Right forelimb (tissue), 1 donor: ENCODE measurements at places on chromosomes 16 and 17.

- DNase-seq = no peak
These were observed 66.1 kb upstream of the SMURF2 start for GRCh38 chr17:64728041-64728695.

- no peak for DNase-seq
These were observed 11.1 kb downstream of the LDHD start for GRCh38 chr16:75105306-75106061.

DNA sequence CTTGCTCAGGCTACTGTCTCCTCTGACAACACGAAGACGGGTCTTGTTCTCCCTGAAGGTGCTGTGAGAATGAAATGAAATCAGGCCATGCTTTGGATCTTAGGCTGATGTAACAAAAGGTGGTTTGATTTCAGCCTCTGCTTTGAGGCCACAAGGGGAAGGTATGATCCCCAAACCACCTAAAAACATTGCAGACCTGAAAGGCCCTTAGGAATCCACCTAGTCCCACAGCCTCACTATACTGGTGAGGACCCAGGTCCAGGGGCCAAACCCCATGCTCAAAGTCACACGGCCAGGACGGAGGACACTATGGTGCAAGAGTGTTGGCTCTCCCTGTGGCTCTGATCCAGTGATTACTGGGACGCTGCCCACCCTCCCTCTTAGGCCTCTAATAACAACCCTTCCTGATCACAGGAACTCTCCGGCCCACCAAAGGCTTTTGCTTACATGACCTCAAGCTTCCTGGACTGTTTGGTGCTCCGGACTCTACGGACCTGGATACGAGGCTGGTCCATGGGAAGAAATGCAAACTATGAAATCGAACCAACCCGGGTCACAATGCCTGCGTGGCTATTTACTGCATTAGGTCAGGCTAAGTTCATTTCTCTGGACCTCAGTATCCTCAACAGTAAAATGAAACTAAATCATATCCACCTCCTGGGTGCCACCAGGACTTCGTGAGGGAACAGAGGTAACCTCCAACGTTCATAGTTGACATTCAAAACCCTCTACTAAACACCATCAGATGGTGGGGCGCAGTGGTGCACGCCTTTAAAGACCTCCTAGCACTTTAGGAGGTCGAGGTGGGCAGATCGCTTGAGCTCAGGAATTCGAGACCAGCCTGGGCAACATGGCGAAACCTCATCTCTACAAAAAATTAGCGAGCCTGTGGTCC lies 1.5 kb downstream of the TRIM25 start:
- DNase-seq = no peak

DNA sequence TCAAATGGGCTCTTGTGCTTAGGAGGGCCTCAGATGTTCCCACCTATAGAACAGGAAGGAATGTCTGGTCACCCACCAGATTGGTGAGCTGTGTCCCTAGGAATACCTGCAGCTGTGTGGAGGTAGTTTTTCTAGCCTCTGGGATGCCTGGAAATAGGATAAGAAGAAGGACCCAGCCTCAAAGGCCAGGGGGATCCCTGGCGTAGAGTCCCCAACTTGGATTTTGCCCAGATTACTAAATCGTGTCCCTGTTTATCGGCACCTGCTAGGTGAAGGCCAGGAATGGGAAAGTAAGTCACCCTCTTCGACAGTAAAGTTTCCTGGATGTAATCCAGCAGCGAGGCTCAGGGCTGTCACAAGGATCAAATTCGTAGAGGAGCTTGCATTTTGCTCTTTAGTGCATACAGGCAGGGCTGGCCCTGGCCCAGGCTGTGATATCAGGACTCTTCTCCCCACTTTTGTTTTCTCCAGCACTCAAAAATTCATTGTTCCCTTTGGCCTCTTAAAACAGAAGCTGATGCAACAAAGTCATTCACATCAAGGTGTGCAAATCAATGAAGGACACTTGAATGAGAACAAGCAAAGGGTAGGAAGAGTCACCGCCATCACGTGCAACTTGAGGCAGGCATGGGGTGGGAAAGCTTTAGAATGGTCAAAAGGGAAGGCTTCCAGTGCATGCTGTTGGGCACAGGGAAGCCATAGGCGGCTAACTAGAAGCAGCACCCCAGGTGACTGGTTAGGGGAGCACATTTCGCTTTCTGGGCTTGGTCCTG lies 7.5 kb downstream of the SLC13A2 start:
- no peak for DNase-seq

GRCh38 chr17:35073991-35074627 lies 10.6 kb upstream of the RFFL start:
- DNase-seq = no peak

DNA sequence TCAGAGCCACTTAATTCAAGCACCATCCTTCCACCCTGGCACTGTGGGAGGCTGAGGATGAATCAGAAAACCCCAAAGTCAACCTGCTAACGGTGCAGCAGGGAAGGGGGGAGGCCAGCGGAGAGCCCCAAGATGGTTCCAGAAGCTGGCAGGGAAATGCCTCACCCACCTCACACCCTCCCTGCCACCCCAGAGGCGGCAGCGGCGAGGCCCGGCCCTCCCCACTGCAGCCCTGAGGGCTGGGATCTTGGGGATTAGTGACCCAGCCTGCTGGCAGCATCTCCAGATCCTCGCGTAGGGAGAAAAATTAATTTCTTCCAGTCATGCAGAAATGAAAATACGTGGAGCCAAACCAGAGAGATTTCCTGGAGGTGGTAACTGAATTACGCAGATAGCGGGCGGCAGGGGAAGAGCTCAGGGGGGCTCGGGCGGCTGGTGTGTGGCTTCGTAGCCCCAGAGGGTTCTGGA lies 38.2 kb downstream of the CBFA2T3 start:
- DNase-seq = no peak

- DNase-seq = no peak
These were observed 5.7 kb downstream of the C16orf86 start for GRCh38 chr16:67672306-67672705.

GRCh38 chr17:38674014-38674748 lies 576 bp downstream of the EPOP start:
- DNase-seq = no peak
